Hematopoietic multipotent progenitor cell treated with erythropoietin and hydrocortisone succinate and interleukin-3 and kit ligand, for 4 days (in vitro differentiated cells): ENCODE measurements at places on chromosomes 11 and 22.

DNA sequence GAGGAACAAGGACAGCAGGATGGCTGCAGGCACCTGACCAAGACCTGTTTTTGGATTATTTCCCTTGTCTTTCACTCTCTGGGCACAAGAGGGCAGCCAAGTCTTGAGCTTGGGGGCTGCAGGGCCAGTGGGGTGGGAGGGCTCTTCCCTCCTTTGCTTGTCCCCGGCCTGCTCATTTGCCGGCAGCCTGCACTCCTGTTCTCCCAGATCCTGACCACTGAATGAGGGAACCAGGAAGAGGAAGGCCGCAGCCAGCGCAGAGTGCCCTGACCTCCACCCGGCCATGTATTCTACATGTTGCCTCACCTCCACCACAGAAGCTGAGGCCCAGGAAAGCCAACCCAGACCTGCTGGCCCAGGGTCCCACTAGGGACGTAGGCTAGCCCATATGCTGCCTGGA, 15.5 kb upstream of the NNMT start:
- DNase-seq, result peak; percentile 70

DNA sequence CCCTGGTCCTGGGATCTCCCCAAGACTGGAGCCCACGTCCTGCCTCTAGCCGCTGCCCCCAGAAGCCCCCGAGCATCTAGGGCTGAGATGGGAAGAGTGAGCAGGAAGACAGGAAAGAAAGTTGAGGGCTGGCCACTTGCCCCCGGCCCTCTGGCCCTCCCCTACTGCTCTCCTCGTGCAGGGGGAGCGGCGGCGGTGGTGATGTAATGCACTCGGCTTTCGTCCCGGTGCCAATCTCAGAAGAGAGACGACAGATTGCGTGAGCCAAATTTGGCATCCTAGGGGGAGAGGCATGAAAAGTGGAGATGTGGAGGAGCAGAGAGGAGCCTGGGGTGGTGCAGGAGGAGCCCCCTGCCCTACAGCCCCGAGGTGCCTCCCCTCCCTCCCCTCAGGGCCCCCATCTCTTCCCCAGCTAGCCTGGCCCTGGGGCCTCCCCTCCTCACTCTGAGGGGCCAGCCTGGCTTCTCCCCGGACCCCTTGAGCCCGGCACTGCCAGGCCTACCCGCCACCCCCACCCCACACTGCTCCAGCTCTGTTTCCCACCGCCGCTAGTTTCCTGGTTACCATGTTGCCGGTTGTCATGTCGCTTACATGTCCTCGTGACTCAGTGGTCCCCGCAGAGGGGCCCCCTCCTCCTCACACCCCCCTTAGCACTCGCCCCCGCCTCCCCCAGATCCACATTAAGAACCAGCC, 2.5 kb downstream of the KCNJ4 start:
- no peak for DNase-seq

GRCh38 chr22:29199702-29200400, 5.8 kb upstream of the EMID1 start:
- DNase-seq, result no peak

GRCh38 chr11:15119352-15119751, 4.6 kb downstream of the INSC start:
- no peak for DNase-seq

- DNase-seq, result peak; percentile 38
These were observed 101.5 kb upstream of the NNMT start for GRCh38 chr11:114194702-114195101.
